ENCODE measurements at places on chromosomes 13 and 19.

DNA sequence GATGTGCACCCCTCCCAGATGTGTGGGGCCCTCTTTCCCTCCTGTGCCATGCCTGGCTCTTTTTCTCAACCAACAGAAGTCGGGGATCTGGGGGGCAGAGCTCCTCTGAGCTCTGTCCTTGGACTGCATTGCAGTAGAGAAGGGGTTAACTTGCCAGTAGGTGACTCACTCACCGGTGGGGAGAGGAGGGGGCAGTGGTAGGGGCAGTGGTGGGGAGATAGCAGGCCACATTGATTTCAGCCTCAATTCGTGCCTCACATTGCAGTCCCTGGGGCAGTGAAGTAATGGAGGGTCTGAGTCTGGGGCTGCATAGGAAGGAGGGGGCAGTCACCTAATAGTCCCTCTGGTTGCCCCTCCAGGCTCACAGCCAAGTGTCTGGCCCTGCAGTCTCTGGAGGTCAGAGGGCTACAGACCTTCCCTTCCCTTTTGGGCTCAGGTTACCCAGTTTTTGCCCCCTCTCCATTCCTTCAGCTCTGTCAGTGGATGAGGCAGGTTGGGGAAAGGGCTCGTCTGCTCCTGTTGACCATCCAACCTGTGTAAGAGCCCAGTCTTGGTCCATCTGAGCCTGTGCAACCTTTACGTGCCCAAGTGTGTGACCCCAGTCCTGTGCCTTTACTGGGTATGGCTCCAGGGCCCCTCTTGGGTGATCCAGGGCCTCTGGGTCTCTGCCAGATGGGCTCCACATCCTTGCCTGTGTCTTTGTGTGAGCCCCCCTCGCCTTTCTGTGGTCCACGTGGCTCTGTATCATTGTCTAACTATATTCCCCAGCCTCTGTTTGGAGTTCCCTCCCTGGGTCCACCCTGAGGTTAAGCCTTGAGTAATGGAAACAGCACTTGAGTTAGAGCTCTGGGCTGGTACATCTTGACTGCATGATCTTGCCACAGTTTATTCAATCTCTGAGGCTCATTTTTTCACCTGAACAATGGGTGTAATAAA, 13.0 kb downstream of the CIC start:
- no peak for DNase-seq

GRCh38 chr19:46610851-46611770, 10.0 kb downstream of the CALM3 start:
- no peak for DNase-seq

DNA sequence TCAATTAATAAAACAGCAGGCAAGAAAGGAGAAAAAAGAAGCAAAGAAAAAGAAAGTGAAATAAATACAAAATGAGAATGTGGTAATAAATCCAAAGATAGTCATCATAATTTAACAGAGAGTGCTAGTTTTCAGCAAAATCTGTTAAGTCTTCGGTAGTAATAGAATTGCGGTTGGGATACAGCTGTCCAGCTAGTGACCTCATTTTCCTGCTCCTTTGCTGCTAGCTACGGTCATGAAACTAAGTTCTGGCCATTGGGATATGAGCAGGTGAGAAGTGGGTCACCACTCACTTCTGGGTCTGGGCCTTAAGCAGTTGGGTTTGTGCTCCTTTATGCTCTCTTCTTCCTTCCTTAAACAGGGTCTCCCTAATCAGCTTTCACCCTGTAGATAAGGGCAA, 11.7 kb upstream of the DGKH start:
- DNase-seq = no peak

GRCh38 chr13:93101226-93101734, 125.3 kb upstream of the GPC6 start:
- DNase-seq = no peak

- no peak for DNase-seq
These were observed 29.2 kb upstream of the FGF9 start for GRCh38 chr13:21641629-21642028.

DNA sequence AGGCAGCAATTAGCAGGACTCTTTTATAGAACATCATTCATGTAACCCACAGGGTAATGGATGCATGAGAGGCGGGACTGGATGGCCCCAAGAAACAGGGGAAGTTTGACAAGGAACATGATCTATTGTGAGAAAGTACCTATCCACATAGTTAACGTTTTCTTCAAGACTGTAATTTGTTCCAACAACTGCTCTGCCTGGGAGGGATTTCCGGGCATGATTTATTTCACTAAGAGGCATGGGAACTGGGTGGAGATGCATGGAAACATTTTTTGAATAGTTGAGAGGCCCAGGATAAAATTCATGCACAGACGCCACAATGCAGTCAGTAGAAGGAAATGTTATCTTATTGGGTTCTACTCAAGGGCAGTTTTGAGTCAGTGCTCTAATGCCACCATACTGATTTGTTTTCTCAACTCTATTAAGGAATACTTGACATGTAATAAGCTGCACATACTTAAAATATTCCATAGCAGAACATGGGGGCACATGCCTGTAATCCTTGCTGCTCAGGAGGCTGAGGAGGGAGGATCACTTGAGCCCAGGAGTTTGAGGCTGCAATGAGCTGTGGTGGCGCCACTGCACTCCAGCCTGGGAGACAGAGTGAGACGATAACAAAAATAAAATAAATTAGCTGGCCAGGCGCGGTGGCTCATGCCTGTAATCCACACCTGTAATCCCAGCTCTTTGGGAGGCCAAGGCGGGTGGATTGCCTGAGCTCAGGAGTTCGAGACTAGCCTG, 9.9 kb upstream of the ATG4D start:
- DNase-seq = peak; percentile 94

- no peak for DNase-seq
These were observed 1.1 kb downstream of the RAB8A start for GRCh38 chr19:16112778-16113177.

DNA sequence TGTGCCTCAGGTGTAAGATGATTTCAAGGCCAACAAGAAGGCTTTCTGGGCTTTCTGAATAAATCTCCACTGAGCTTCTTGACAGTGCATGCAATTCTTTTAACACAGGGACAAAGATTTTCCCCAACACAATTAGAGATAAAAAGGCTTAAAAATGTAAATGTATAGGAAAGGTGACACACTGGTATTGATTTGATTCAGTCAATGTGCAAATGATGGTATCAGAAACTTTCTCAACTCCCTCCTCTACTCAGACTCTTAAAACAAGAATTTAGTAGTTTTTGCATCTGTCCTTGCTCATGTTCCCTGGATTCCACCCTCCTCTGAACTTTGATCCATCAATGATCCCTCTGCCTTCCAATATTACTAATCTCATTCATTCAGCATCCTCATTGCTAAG, 111.6 kb upstream of the FNDC3A start:
- no peak for DNase-seq

- no peak for DNase-seq
These were observed 12.7 kb downstream of the CEACAM21 start for GRCh38 chr19:41588497-41589209.

GRCh38 chr19:43564800-43565199, 10.5 kb downstream of the XRCC1 start:
- DNase-seq = no peak

Measured in AG04449 (cell line).